ENCODE measurements at places on chromosomes 16 and 17.

- no peak for DNase-seq
Measured at GRCh38 chr16:81786321-81786720, 7.2 kb downstream of the PLCG2 start.

- DNase-seq: no peak
Measured at GRCh38 chr17:7079581-7080455, at the start of gene CLEC10A. CLEC10A (minus strand) TSS chr17:7080251; CDS start chr17:7078812, 1,439 bp downstream.

GRCh38 chr17:7553356-7553755 is 4.5 kb downstream of the TNFSF12 start:
- DNase-seq: no peak

GRCh38 chr17:16407911-16408588 is 7.3 kb upstream of the TRPV2 start:
- peak; percentile 75 for DNase-seq

DNA sequence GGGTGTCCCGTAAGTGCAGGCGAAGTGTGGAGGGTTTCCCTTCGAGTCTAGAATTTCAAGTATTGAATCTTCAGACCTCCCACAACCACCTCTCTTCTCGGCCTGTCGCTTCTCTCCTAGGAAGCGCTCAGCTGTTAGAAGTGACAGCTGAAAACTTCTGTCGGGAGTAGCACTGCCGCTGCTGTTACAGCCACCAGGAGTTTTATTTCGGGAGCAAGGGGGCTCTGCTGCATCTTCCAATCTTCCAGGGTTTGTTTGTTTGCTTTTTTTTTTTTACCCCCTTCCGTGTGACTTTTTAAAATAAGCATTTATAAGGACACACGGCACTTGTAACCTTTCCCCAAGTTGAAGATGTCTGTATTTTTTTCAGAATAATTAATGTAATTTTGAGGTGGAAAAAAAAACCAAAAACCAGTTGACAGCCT is 767 bp downstream of the RPS6KB1 start:
- no peak for DNase-seq

- no peak for DNase-seq
Measured at GRCh38 chr17:49217651-49218413, 7.3 kb downstream of the ABI3 start.

- no peak for DNase-seq
Measured at GRCh38 chr17:13425390-13425789, 176.3 kb downstream of the HS3ST3A1 start.

DNA sequence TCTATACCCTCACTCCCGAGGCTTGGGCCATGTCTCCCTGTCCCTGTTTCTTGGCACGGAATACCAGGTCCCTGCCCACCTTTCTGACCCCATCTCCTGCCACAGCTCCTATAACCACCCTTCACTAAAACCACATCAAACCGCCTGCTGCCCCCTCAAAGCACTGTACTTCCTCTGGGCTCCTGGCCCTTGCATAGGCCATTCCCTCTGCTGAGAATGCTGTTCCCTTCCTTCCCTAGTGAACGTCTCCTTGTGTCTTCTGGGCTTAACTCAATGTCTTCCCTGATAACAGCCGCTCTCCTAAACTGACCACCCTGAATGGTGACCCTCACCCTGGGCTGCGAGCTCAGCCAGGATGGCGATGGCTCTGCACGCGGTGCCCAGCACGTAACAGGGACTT is 10.7 kb downstream of the AANAT start:
- no peak for DNase-seq

DNA sequence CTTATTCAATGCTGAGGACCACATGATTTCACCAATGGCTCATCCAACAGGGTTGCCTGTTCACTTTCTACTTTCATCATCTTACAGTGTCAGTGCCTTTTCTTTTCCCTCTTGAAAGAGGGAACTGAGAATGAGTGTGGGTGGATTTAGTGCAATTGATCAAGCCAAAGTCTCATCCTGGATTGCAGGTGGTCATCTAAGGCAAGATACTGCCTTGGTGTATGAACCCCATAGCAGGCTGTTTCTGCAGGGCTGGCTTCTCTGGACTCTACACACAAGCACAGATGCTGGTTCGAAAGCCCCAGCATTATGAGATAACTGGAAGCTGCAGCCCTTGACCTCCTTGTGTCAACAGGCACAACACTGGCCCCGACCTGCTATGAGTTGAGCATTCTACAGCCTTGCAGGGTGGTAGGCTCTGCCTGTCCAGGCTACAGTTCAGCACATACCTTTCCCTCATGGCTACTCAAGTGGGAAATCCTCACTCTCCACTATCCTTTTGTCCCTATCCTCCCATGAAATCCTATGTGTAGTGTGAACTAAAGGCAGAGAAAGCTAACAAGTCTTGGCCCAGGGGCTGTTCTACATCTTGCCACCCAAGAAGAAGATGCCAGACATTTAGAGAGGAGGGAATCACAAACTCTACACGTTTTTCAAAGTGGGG is 358.7 kb downstream of the SLC39A11 start:
- DNase-seq: no peak

GRCh38 chr16:16059895-16060590 is 110.6 kb downstream of the ABCC1 start:
- DNase-seq: no peak

DNA sequence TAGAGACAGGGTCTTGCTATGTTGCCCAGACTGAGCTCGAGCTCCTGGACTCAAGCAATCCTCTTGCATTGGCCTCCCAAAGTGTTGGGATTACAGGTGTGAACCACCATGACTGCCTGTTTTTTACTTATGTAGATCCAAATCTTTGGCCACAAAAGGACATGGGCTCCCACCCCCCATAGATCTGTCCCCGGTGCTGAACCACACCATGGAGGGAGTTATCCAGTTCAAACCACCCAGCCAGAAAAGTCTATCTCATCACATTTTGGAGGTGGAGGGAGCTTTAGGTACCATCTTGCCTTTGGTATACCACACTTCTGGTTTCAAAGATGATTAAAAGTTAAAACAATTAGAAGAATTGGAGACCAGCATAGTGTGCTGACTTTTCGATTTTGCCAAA is 26.2 kb downstream of the SHISA9 start:
- no peak for DNase-seq

DNA sequence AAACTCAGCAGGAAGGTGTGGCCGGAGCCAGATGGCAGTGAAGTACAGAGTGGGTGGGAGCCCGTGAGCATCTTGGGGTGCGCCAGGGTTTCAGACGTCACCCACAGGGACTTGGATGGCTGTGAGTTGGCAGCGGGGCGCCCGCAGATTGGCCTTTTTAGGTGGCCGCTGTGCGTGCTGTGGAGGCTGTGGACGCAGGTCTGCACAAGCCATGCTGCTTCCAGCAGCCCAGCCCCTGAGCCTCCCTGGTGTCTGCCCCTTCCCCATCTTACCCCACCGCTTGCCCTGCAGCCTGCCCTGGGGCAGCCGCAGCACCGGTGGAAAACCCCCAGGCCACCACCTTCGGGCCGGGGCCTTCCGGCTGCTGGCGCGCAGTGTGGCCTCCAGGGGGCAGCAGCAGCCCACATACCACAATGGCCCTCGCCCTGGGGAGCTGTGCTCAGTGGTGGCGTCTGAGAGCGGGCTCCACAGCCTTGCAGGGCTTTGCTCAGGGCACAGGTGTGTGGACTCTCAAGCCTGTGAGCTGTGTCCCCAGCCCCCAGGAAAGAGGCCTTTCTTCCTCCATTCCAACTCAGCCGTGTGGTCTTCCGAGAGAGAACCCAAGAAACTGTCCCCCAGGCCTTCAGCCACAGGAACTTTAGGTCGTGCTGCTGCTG is 11.8 kb downstream of the ENDOV start:
- peak; percentile 93 for DNase-seq

DNA sequence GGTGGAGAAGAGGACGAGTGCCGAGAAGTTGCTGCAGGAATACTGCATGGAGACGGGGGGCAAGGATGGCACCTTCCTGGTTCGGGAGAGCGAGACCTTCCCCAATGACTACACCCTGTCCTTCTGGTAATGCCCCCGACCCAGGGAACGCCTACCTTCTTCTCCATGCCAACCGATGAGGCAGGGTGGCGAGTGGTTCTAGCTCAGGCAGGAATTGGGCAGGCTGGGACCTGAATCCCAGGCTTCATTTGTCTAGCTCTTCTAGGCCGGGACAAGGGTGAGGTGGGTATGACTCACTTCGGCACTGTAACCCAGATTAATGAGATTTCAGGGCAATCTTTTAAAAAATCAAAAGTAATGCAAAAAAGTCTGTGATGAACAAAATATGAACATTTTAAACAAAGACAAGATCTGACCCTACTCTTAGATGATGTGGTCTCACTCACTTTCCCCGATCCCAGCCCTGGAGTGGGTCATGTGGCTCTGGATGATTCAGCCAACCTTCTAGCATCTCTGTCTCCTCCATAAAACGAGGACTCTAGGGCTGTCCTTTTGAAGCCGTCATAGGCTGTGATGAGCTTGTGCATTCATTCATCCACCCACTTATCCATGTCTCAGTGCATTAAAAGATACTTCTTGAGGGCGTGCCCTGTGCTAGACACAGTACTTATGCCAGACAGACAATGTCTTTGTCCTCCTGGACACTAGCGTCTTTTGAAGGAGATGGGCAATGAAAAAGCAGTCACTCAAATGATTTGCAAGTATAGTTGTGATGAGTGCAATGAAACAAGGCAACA is 102.6 kb downstream of the SDR42E1 start:
- no peak for DNase-seq

GRCh38 chr16:77469634-77470033 is 34.8 kb upstream of the ADAMTS18 start:
- no peak for DNase-seq

DNA sequence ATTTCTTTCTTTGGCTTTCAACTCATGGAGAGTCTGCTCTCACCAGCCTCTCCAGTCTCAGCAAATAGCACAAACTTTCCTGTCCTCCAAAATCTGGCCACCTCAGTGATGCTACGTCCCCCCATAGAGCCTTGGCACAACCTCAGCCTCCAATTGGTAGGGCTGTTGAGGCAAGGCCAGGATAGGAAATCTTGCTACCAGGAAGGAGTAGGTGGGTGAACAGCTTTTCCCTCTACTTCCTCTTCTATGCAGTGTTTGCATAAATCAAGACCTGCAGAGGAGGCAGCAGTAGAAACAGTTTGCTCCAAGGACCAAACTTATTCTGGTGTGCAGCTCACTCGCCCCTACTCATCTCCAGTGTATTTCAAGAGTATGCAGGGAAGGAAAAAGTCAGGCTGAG is 701 bp upstream of the DPEP2 start:
- DNase-seq: no peak

- no peak for DNase-seq
Measured at GRCh38 chr16:79191933-79192332, 408.6 kb downstream of the MAF start.

DNA sequence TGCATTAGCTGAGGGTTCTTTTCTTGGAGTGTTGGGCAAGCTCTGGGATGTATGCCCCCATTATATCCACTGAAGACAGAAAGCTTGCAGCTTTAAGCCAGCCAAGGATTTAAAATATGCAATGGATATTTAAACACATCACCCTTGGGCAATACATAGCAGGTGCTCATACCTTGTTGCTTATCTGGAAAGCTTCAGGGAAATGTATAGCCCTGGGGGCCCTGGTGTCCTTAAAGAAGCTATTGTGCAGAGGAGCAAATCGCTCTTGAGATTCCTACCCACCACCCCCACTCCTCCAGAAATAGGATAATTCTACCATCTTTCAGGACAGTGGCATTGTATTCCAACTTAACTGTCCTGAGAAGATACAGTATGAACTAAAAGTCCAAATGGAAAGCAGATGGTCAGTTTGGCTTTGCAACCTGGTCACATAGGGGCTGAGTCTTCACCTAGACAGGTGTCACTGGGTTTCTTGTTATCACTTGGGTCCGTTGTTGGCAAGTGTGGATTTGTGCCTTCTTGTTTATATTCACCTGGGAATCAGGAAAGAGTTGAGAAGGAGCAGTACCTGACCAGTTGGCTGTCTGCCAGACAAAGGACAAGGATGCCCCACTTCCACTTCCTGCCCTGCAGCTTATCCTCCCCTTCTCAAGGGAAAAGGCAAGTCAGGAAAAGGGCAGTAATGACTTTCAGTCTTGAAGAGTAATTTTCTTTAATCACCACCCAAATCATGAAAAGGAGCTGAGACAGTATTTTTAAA is 3.4 kb downstream of the ANKRD40CL start:
- DNase-seq: no peak

- no peak for DNase-seq
Measured at GRCh38 chr17:54948380-54948779, 20.1 kb downstream of the COX11 start.

- peak; percentile 98 for DNase-seq
Measured at GRCh38 chr17:29179232-29180033, 765 bp downstream of the MYO18A start.

DNA sequence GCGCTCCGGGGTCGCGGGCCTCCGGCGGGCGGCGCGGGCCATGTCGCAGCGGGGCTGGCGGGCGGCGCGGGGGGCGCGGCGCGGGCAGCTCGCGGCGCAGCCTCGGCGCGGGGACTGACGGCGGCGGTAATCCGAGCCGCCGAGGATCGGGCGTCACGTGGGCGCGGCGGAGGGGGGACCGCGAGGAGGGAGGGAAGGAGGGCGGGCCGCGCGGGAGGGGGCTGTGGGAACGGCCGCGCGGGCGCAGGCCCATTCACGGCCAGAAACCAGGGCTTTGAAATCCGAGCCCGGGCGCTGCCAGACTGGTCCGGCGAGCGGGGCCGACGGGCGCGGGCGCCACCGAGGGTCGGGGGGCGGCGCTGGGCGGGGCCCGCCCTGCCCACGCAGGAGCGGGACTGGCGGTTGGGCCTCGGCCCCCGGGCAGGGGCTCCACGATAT is at the start of gene MTSS2:
Gene MTSS2 (minus strand): TSS at position 116 of the 438 bp plus-strand sequence. CDS start 262 bp downstream, outside the sequence.
- peak; percentile 79 for DNase-seq

GRCh38 chr17:76120658-76121008 is 17.0 kb upstream of the EXOC7 start:
- DNase-seq: no peak

GRCh38 chr16:78271981-78272380 is 172.5 kb downstream of the WWOX start:
- no peak for DNase-seq

DNA sequence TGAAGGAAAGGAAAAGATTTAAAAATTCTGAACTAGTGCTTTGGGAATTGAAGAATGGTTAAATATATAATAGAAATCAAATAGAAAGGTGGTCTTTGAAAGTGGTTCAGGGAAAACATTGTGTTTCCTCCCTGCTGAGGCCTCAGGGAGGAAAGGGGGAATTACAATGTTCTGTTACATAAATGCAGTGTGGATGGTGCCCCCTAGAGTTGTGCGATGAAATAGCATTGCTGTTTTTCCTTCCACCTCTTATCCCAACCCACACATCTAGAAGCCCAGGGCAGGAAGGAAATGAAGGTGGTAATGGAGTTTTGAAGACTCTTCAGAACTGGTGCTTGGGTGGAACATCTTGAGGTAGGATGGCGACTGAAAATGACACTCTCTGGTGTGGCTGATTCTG is 6.4 kb upstream of the TOX3 start:
- no peak for DNase-seq

GRCh38 chr16:58013201-58013956 is 12.2 kb downstream of the USB1 start:
- DNase-seq: no peak

GRCh38 chr16:1763521-1764511 is 7.5 kb downstream of the NME3 start:
- peak; percentile 91 for DNase-seq

GRCh38 chr16:85608515-85608885 is 4.6 kb upstream of the GSE1 start:
- no peak for DNase-seq

GRCh38 chr17:78272181-78272913 is 40.9 kb downstream of the TMEM235 start:
- peak; percentile 79 for DNase-seq
